ENCODE measurements at places on chromosomes 2 and 18.
A peak's percentile ranks its signal among the peaks of the same experiment; 100 is the strongest.

- DNase-seq = peak; percentile 79
These were observed 16.8 kb upstream of the ITM2C start for GRCh38 chr2:230847883-230848388.

- no peak for DNase-seq
These were observed 1667.4 kb upstream of the SLC39A10 start for GRCh38 chr2:193989645-193990044.

- DNase-seq = no peak
These were observed 6.1 kb downstream of the AFF3 start for GRCh38 chr2:100136310-100136709.

- DNase-seq = peak; percentile 66
These were observed 35.8 kb downstream of the ST3GAL5 start for GRCh38 chr2:85852937-85853498.

GRCh38 chr2:56613254-56613653, 429.5 kb downstream of the CCDC85A start:
- no peak for DNase-seq

DNA sequence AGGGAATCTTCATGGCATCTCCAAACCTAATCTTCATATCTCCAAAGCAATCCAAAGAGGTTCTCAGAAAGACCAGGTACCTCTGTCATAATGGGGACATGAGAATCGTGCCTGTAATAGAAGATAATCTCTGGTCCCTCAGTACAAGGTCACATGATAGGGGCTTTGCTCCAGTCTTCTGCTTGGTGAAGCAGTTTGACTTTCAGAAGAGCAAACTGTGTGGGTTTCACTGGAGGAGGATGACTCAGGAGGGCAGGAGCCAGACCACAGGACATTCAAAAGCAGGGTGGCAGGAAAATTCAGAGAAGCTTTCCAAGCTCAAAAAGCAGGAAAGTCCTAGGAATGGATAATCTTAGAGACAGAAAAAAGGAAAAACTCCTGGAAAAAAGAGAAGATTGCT, 10.6 kb upstream of the PAX3 start:
- no peak for DNase-seq

DNA sequence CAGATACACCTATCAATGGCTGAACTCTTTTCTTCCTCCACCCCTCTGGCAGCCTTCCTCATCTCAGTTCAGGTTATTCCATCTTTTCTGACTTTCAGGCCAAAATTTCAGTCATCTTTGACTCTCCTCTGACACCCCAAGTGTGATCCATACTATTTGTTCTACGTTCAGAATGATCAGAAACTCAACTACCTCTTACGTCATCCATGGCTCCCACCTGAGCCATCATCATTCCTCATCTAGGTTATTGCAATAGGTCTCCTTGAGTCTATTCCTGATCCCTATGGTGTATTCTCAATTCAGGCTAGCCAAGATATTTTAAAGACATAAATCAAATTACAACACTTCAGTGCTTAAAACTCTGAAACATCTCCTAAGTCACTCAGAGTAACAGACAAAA, 589.7 kb downstream of the ERBB4 start:
- DNase-seq = no peak

DNA sequence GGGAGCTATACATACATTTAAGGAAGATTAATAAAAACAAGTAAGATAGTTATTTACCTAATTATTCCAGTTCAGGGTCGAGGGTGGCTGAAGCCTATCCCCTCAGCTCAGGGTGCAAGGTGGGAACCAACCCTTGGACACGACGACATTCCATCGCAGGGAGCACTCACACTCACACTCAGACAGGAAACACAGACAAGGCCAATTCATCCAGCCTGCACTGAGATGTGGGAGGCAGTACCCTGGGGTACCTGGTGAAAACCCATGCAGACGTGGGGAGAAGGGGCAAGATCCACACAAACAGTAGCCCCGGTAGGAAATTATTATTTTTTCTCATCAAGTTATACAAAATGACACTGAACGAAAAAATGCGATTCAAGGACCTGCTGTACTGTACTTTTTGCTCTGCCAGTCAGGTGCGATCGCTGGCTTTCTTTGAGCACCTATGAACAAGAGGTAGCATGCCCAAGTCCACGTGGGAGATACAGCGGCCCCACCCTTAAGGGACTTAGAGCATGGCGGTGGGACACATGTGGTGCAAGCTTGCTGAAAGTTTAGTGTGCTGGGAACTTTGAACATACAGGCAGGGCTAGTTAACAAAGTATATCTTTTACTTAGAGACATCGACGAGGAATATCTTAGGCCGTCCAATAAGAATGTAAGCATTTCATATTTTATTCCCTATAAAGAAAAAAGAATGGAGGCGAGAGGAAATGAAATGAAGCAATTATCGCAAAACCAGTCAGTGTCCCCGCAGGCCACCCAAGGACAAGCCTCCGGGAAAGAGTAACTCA, 624 bp downstream of the METTL8 start:
- DNase-seq = peak; percentile 57

DNA sequence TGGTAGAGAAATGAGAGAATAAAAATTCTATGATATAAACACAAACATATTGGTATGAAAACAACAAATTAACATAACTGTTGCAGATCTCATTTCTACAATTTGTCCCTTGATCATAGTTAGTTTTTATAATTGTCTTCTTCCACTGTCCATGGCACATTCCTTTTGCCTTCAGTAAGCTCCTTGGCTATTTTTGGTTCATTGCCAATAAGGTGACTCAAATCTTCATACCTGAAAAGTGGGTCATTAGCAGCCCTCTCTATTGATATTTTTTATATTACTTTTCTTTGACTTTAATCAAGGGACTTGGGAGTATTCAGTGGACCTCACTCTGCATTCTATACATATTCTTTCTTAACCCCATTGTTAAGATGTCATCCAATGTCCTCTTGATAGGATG, 552.9 kb downstream of the TDRD15 start:
- peak; percentile 1 for DNase-seq

DNA sequence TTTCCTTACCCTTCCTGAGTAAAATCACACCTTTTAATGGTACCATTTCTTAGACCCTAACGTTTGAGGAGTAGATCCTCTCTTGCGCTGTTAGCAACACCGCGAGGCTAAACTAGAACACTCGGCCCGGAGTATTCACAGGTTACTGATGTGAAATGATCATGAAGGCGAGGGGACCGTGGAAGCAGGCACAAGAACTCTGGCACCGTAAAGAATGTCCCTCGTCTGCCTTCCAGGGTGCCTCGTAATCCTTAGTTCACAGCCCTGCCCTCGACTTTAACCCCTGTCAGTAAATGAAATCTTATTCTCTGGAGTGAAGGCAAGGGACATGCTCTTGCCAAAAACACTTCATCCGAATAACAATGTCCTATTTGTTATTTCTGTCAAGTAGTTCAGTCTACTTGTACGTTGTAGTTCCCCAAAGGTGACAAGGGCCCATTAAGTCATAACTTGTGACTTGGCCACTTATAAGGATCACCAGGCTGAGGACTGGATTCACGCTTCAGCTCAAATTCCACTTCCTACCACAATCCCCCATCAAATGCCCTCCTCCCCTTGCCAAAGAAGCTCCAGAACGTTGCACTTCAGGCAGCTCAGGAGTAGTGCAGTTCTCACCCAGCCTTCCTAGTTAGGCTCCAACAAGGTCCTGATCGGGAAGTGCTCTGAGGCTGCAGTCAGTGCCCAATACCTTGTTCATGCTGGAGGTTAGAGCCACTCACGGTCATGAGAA, 43.3 kb upstream of the ITM2C start:
- no peak for DNase-seq

DNA sequence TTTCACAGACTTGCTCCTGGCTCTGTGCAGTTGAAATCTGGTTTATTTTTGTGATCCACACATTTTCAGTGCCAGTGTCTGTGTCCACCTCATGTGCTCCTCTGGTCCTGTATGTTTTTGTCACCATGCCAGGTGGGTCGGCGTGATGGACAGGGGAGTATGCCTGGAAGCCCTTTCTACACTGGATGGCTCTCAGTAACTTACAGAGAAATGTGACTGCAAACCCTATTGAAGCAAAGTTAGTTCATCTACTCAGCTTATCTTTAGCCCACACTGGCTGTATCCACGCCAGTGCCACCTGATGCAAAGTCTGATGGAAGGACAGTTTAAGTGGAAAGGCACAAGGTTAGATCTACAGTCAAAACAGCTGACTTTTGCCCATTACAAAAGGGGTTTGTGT, 4.3 kb downstream of the IMPA2 start:
- DNase-seq = no peak

DNA sequence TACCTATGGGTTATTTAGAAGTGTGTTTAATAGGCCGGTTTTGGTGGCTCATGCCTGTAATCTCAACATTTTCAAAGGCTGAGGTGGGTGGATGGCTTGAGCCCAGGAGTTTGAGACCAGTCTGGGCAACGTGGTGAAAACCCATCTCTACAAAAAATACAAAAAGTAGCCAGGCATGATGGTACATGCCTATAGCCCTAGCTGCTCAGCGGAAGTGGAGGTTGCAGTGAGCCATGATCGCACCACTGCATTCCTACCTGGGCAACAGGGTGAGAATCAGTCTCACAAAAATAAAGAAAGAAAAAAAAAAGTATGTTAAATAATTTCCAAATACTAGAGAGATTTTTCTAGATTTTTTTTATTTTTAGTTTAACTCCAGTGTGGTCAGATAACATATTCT, 316.0 kb downstream of the KIAA1328 start:
- DNase-seq = no peak

DNA sequence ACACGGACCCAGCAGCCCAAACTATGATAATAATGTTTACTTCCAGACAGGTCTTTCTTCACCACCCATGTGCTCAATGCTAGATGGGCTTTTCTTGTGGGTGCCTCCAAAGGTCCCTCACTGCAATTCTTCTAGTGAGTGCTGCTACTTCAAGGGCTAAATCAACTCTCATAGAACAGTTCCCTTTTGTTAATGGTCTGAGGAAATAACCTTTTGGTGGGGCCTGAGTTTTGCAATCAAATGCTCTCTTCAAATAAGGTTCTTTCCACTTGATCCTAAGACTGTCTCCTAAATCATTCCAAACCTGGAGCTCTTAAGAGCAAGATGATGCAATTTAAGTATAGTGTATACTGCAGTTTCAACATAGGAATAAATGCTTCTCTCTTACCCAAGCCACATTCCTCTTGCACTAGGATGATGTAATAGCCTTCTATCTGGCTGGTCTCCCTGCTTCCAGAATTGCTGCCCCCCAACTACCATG, 6.0 kb downstream of the NEMP2 start:
- peak; percentile 64 for DNase-seq

GRCh38 chr2:231364961-231365810, 30.3 kb upstream of the B3GNT7 start:
- peak; percentile 87 for DNase-seq

DNA sequence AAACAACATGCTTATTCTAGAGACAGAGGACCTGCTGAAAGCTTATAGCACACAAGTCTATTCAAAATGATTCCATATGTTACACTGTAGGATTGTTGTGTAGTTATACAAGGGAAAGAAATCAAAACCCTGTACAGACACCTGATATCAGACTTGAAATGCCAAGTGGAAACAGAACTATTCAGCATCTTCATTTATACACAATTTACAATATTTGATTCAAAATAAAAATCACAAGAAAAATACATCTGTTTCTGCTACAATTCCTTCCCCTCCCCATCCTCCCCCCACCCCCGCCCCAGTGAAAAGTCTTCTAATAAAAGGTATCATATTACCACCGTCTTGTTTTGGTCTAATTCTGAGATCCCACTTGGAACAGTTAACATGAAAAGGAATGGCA, 37.5 kb upstream of the NFU1 start:
- no peak for DNase-seq

DNA sequence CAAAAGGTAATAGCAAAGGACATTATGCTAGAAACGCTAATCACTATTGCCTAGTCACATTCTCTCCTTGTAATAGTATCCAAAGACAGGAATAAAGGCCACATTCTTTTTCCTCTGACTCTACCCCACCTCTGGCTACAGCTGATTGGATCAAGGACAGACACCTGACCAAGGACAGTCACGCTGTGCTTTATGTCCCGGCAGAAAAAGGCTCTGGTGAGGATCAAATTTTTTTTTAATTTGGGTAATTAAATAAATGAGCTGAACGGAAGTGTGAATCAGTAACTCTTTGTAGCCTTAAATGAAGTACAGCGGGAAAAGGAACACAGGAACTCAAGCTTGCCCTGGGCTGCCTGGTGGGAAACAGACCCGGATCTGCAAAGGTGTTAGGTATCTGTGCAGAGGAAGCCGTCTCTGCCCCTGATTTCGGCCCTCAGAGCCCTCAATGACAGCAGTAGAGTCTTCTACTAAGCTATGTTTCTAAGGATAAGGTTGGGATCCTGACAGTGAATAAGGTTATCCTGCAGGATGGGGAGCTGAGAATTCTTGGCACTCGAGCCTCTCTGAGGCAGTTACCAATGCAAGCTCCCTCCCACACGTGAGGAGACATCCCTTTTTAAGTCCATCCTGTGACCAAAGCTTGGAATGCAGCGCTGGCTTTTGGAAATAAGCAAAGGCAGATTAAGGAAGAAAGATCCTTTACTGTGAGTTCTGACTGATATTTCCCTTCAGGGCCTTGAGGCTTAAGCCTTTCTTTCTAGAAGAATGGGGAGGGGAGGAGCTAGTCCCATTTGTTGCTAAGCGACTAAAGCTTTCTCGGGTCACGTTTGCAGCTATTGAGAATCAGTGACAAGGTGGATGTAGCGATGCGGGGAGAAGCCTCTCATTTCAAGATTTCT, 37.8 kb upstream of the IKZF2 start:
- peak; percentile 55 for DNase-seq

GRCh38 chr18:24918257-24918656, 433.7 kb downstream of the ZNF521 start:
- no peak for DNase-seq

GRCh38 chr2:1605102-1606045, 138.9 kb downstream of the PXDN start:
- peak; percentile 45 for DNase-seq

- DNase-seq = peak; percentile 53
These were observed 2.9 kb upstream of the MAL start for GRCh38 chr2:95022309-95023221.

GRCh38 chr2:174338671-174339560, 4.2 kb downstream of the SP9 start:
- DNase-seq = no peak

DNA sequence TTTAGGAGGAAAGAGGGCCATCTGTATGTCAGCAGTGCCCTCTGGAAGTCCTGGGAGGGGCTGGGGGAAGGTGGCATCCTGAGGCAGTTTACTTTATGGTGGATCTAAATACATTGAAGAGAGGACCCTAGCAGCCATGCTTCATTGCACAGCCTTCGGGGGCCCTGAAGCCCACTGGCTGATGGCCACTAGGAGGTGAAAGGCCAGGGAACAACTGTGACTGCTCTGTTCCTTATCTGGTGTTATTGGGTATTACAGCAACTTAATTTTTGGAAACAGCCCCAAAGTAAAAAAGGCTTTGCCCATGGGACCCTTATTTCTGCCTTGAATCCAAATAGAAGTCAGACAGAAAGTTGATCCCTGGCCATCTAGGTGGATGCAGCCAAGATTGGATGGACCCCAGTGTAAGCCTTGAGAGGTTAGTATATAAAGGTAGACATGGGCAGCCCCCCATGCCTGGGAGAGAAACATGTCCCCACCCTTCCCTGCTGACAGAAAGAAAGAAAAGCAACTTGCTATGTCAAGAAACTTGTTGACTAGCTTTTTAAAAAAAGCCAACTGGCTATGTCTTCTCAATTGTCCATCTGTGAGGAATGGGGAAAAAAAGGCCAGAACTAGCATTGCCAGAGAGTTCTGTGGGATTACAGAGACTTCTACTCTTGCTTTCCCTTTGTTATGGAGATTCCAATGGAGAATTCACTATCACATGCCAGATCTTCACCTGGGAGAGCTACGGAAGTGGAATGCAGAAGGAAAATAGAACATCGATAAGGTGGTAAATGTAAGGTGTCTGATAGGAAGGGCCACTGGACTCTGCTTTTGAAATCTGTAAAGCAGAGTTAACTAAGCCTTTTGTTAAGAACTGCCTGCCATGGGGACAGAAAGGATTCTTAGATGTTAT, 58.6 kb upstream of the OSR1 start:
- DNase-seq = no peak
